Tibial nerve (tissue), 4 donors: ENCODE measurements at places on chromosomes 12 and 14. TPM values are rescaled to one million over a fixed set of nuclear protein-coding genes. Genes with fewer than 3 reads are reported as not detected.

DNA sequence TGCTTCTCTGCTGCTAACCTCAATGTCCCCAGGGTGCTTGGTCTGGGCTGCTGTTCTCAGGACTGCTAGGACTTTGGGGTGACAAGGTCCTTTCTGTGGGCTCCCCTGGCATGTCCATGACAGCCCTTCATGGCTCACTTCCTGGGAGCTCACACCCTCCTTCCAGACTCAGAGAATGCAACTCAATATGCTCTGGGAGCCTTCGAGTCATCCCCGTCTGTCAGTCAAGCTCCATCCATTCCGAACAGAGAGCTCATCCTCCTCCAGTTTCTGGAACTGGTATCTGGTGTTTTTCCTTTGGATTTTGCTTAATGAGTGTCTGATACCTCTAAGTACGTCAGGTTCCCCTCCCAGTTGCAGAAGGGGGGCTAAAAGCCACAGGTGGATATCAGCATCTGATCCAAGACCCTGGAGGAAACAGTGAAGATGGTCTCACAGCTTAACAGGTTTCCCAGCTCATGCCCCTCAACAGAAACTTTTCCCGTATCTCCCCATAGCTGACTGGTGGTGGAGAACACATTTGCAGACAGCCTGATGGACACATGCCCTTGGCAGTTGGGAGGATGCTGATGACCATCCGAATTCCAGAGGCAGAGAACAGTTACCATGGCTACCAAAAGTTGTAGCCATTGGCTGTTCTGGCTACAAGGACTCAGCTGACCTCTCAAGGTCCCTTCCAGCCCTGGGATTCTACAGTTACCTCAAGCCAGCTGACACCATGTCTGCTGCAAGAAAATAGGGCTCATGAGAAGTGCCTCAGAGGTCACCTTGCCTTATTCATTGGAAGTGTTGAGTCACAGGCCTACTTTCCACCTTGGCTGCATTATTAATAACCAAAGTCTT, 9.5 kb upstream of the RAB35 start:
- DNase-seq, result no peak

BICDL1 gene
- not detected for total RNA-seq

DNA sequence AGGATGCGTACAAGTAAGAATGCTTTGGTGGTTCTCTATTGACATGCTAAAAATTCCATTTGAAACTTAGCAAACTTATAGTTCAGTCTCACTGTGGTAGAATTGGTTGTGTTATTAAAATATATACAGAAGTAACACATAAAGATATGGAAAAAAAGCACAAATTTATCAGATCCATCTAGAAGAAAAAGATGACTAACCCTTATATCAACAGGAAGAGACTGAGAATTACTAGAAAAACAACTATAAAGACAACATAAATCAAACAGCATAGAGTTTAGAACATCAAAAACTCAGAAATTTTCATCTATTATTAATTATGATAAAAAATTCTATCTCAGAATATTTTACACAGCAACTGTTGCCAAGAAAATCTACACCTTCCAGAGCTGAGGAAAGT, 491.0 kb downstream of the ETNK1 start:
- no peak for DNase-seq

MAGOHB gene
- total RNA-seq, result 24.5 TPM

- DNase-seq, result no peak
These were observed 8.4 kb upstream of the PIANP start for GRCh38 chr12:6708960-6709394.

- no peak for DNase-seq
These were observed 158.7 kb downstream of the METTL25 start for GRCh38 chr12:82517027-82517426.

ART4 gene
- 2.4 TPM for total RNA-seq

SLC24A4 gene
- 15.1 TPM for total RNA-seq

GRCh38 chr12:96497855-96498254, 8.5 kb downstream of the CFAP54 start:
- DNase-seq, result no peak

CHURC1 gene
- 131 TPM for total RNA-seq

DNA sequence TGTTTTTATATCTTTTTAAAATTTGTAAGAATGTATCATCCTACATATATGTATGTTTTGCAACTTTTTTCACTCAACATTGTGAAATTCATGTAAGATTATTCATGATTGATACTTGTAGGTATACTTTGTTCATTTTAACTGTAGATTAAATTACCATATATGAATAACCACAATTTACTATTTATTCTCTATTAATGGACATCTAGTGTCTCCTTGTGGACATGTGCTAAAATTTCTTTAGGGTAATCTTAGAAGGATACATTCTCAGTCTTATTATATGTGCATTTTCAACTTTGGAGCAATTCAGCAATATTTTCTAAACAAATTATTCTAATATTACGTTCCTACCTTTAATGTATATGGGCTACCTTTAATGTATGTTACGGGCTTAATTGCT, 192.4 kb downstream of the FUT8 start:
- DNase-seq, result no peak

LHX5 gene
- total RNA-seq, result not detected

DNA sequence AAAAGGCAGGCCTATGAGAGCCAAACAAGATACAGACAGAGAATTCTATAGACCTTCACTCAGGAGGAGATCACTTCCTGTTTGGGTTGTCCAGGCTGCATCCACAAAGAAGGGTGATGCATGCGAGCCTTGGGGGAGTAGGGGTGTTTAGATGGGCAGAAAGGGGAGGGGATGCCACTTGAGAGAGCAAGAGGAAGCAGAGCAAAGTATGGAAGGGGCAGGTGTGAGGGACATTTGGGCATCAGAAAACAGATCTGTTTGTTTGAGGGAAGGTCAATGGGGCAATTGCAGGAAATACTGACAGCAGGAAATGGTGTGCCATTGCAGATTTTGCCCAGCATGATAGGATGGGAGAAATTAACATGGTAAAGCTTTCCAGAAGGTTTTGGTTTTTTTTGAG, 146.4 kb upstream of the FOXN3 start:
- DNase-seq, result no peak

DNAJC22 gene
- total RNA-seq, result not detected

DNA sequence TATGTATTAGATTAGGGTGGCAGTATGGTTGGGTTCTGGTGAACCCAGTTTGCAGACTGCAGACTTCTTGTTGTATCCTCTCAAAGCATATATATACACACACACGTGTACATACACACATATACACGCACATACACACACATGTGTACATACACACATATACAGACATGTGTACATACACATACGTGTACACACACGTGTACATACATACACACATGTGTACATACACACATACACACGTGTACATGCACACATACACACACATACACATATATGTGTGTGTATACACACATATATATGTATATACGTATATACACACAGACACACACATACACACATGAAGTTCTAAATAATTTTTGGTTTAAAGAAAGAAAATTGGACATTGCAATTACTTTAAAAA, 780.2 kb downstream of the FLRT2 start:
- no peak for DNase-seq

GRCh38 chr14:90816681-90817436, 629 bp upstream of the TTC7B start:
- DNase-seq, result no peak

DNA sequence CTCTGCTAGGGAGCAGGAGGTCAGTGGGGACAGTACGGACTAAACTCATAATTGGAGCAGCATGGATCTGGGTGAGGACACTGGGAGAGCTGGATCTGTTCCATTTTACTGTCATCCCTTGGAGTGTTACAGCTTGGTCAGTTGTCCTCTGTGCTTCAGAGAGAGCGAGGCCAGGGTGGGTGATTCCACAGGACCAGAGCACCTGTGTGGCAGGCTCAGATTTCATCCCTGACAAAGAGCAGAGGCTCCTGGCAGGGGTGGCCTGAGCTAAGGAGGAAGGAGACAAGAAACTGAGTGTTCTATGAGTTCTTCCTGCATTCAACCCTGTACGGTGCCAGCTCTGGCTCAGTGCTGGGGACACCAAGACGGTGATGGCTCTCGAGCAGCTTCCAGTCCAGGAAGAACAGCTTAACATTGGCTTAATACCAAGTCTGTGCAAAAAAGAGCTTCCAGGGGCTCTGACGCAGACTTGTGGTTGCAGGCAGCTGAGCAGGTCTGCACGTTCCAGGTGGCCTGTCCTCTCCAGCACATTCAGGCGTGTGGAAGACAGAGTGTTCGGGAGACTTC, 8.4 kb upstream of the PGF start:
- DNase-seq, result no peak

DNA sequence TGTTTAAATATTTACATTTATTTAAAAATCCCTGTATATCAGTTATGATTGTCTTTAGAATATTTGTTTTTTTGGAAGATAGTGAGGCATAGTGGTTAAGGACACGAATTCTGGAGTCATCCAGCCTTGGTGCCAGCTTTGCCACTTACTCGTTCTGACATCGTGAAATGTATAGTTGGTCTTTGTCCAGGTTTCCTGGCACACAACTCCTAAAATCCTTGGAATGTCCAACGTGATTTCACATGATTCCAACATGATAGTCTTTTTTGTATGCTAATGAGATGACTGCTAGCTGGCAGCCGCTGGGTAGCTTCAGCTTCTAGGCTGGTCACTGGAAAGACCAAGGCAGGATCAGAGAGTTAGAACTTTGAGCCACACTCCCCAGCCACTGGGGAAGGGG, 64.8 kb downstream of the PRICKLE1 start:
- DNase-seq, result no peak
